ENCODE measurements at places on chromosomes 12 and 14. TPM values are rescaled to one million over a fixed set of nuclear protein-coding genes. Genes with fewer than 3 reads are reported as not detected.

Gene SIX6
- total RNA-seq, result not detected

Gene SPIC
- not detected for total RNA-seq

Gene RNU4-1
- 1,857 TPM for total RNA-seq

GRCh38 chr14:23068789-23069412 lies 11.6 kb upstream of the CDH24 start:
- H3K4me1 ChIP-seq, result peaks cover 33% of the 10 kb centered on the region
- no peak overlapping the region for H3K4me3 ChIP-seq
- peak; percentile 77 for DNase-seq
- H3K36me3 ChIP-seq, result peaks cover 27% of the 10 kb centered on the region
- H3K27ac ChIP-seq, result no peak overlapping the region

DNA sequence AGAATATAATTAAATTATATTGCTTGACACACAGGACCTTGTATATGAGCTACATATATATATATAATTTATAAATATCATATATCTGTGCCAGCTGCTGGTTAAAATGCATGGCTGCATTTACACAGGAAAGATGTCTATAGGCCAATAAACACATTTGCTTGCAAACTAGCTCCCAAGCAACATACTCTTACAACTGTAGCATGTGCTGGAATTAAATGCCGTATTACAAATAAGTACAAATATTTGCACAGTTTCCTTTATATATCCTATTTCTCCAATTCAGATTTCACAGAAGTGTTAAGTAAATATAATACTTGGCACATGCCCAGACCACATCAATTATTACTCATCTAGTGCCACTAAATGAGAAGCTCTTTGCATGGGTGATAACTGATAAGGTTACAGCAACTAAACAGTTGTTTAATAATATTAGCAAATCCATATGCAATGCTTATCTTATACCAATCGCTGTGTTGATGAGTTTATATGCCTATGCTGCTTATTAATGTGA lies 66.7 kb upstream of the E2F7 start:
- H3K4me3 ChIP-seq, result no peak overlapping the region
- no peaks in the 10 kb centered on the region for H3K4me1 ChIP-seq
- no peaks in the 10 kb centered on the region for H3K36me3 ChIP-seq
- H3K27ac ChIP-seq, result no peak overlapping the region
- peaks cover 8% of the 10 kb centered on the region for H3K27me3 ChIP-seq
- DNase-seq, result peak; percentile 46

- H3K27ac ChIP-seq, result peak overlapping the region; percentile 74
- H3K36me3 ChIP-seq, result peaks cover 27% of the 10 kb centered on the region
- peaks cover 40% of the 10 kb centered on the region for H3K4me1 ChIP-seq
- H3K27me3 ChIP-seq, result no peaks in the 10 kb centered on the region
Measured at GRCh38 chr12:53179687-53180219, 769 bp upstream of the ZNF740 start.

GRCh38 chr12:102120886-102121285 lies 903 bp downstream of the PARPBP start:
- peak overlapping the region; percentile 92 for H3K27ac ChIP-seq
- peak overlapping the region; percentile 93 for H3K4me3 ChIP-seq
- peak; percentile 58 for DNase-seq
- H3K4me1 ChIP-seq, result peaks cover 23% of the 10 kb centered on the region
- H3K27me3 ChIP-seq, result no peaks in the 10 kb centered on the region
